ENCODE measurements at places on chromosomes 3 and 15.
A peak's percentile ranks its signal among the peaks of the same experiment; 100 is the strongest.

DNA sequence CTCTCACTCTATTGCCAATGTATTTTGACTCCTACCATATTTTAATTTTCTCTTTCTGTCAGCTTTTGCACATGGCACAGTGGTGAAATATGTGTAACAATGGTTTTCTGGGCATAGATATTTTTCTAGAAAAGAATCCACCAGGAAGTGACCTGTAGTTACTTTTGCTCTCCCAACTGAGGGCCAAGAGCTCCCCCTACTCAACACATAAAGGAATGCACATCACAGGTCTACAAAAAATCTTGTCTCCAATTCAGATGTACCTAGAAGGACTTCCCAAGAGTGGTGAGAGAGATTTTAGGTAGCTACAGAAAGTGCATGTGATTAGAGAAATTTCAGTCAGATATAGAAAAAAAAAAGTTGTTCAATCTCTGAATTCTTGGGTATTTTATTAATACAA, 15.6 kb downstream of the CPA3 start:
- DNase-seq, result no peak

GRCh38 chr3:49906073-49906743, 2.5 kb upstream of the MST1R start:
- DNase-seq, result peak; percentile 13

- no peak for DNase-seq
Measured at GRCh38 chr3:191358929-191359328, 28.6 kb upstream of the UTS2B start.

- DNase-seq, result no peak
Measured at GRCh38 chr3:169627789-169628188, 35.7 kb downstream of the MECOM start.

GRCh38 chr3:184635126-184635525, 73.5 kb downstream of the EPHB3 start:
- no peak for DNase-seq

GRCh38 chr3:95539950-95540483, 1274.4 kb upstream of the EPHA6 start:
- no peak for DNase-seq

GRCh38 chr3:65484964-65485363, 553.8 kb downstream of the MAGI1 start:
- DNase-seq, result no peak

DNA sequence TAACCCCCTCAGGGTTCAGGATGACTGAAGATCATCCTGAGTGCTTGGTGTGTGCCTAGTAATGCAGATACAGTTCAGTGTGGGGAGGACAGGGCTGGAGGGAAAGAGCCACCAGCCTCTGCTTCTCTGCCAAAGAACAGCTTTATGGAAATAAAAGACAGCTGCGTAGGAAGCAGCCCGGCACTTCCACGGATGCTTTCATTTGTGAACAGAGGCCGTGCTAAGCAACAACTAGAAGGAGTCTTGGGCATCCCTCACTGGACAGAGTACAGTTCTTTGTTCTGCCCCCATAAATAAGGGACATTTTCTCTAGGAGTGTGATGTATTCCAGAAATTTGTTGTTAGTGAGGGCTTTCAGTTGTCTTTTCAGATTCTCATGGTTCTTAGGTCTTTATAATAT, 194.8 kb upstream of the RGMA start:
- no peak for DNase-seq

DNA sequence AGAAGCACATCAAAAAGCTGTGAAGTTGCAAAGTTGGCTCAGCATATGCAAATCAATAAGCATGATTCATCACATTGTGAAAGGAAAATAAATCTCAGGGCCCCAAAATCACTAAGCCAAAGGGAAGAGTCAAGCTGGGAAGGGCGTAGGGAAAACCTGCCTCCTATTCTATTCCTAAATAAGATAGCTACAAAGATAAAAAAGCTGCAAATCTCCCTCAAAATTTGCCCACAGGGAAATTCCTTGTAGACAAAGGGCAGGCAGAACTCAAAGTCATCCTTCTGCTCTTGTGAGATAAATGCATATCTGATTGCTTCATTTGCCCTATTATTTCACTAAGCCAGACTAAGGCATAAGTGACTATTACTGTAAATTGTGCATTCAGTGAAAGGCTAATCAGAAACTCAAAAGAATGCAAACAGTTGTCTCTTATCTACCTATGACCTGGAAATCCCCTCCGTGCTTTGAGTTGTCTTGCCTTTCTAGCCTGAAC, 30.5 kb upstream of the CCNL1 start:
- no peak for DNase-seq
